Fibroblast of mammary gland (primary cell): ENCODE measurements at places on chromosomes 3 and 15.

DNA sequence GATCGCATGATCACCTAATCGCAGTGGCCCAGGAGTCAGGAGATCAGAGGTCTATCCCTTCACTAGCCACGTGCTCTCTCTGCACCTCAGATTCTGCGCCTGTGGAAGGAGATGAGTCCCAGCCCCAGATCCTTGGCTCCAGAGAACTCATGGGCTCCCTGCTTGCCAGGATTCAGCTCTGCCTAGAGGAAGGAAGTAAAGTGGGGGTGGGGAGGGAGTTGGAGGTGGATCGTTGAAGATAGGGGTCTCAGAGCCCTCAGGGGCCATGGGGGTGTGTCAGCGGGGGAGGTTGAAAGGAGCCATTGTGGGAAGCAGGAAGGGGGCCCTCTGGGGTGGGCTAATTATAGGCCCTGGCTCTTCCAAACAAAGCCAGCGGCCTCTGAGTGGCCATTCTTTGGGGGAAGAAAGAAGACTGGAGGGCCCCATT lies 11.3 kb upstream of the STRA6 start:
- DNase-seq: no peak

- peak; percentile 77 for DNase-seq
These were observed 14.7 kb downstream of the EDEM1 start for GRCh38 chr3:5202222-5202621.

- DNase-seq: no peak
These were observed 80.1 kb upstream of the EIF1B start for GRCh38 chr3:40229386-40229785.

- peak; percentile 30 for DNase-seq
These were observed 146.8 kb downstream of the FAM43A start for GRCh38 chr3:194832346-194833104.

- peak; percentile 85 for DNase-seq
These were observed at the start of gene PDIA5 for GRCh38 chr3:123066896-123067688. TSS of gene PDIA5 (plus strand) at chr3:123067025. CDS start at chr3:123067165, 140 bp downstream.

- DNase-seq: peak; percentile 89
These were observed 1163.5 kb downstream of the ROBO1 start for GRCh38 chr3:78604341-78604740.

- peak; percentile 22 for DNase-seq
These were observed 188.3 kb downstream of the IL5RA start for GRCh38 chr3:2921903-2922302.

DNA sequence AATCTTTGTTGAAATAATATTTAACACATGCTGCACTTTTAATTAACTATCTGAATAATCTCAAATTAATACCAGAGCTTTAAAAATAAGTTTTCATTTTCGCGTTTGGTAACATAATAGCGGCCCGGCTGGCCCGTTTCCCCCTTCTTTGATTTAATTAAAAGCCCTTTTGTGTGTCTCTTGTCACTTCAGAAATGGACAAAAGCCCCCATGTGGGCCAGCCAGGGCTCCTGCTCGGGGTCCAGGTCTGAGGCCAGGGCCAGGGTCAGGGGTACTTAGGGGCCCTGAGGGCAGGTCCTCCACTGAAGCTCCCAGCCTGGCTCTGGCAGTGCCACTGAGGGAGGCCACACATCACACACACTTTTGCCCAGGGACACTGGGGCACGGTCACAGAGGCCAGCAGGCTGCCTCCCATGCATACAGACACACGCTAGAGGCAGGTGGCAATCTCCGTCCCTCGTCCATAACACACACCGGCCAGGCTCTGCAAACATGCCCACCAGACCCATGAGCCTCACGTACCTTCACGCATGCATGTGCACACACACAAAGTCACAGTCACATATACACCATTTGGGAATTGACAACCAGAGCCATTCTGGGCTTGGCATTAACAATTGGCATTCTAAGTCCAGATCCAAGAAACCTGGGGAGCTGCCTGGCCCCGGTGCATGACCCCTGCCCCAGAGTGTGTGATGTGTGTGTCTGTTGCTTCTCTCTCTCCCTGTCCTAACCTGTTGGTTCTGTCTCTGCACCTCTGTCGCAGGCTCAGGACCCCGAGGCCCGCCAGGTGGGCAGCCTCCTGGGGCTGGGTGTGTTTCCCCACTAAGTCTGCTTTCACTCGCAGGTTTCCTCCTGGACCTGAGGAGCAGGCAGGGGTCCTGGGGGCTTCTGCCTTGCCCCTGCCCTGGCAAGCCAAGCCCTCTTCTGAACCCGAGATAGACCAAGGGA lies 38.5 kb downstream of the DNAJB8 start:
- DNase-seq: no peak

- DNase-seq: no peak
These were observed 6.0 kb downstream of the ISL2 start for GRCh38 chr15:76342382-76343201.

- DNase-seq: peak; percentile 94
These were observed 71.5 kb downstream of the SSR3 start for GRCh38 chr3:156483426-156483825.

DNA sequence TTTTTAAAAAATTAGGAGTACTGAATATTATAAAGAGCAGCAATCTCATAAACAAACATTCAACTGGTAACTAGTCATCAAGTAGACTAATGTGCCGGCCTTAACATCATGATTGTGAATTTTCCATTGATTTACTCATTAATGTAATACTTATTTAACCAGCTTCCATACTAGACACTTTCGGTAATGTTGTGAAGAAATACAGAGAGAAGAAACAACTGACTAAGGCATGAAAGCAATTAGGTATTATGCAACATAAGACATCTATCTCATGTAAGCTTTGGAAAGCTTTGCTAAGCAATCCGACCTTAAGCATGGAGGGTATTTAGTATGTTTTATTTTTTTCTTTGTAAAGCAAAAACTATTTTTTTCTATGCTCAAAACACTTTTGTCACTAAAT lies 108.0 kb downstream of the IL1RAP start:
- DNase-seq: peak; percentile 26

- DNase-seq: no peak
These were observed 1190.0 kb upstream of the ALCAM start for GRCh38 chr3:104176706-104177105.

GRCh38 chr15:61582092-61582491 lies 353.0 kb upstream of the RORA start:
- no peak for DNase-seq

DNA sequence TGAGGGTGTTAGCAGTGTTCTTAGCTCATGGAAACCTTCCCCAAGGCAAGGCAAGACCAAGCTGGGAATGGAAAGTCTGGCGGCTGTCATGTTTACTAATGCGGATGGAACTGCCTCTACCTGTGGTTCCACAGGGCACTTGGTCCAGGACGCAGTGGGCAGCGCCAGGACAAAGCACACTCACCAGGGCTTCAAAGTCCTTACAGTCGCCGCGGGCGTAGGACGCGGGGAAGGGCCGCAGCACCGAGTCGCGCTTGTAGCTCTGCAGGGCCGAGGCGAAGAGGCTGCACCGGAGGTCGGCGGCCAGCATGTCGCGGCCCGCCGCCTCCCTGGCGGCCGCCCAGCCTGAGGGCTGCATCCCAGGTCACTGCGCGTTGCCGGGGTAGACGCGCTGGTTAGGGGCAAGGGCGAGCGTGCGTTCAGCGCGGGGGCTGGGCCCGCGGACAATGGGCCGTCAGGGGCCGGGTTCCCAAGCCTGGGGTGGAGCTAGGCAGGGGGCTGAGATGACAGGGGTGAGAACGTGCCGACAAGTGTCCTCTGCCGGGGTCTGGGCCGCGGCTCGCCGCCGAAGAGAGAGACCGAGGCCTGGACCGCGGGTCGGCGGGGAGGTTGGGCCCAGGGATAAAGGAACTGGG lies 497 bp downstream of the PARP16 start:
- DNase-seq: no peak

DNA sequence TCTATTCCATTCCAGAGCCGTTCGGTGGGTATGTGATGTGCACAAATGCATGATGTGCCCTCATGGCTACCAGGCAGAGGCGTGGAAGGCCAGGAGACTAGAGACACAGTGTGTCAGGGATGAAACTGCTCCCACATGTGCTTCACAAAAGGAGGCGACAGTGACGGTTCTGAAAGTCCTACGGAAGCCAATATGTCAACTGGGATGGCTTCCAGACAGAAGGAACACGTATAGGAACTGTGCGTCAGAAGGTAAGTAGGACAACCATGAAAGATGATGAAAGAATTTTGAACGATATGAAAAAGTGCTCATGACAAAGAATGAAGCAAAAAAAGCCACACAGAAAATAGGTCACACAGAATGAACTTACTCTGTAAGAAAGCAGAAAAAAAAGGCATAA lies 34.1 kb downstream of the GLB1 start:
- DNase-seq: peak; percentile 21

GRCh38 chr3:9316881-9317361 lies 45.9 kb upstream of the THUMPD3 start:
- peak; percentile 35 for DNase-seq

- no peak for DNase-seq
These were observed 16.0 kb downstream of the ARMC8 start for GRCh38 chr3:138202945-138203701.

- DNase-seq: no peak
These were observed 17.1 kb downstream of the IQCB1 start for GRCh38 chr3:121817753-121818152.

- DNase-seq: no peak
These were observed 216.6 kb upstream of the UMPS start for GRCh38 chr3:124513610-124513997.

- DNase-seq: no peak
These were observed 25.7 kb downstream of the TKT start for GRCh38 chr3:53230041-53230621.

GRCh38 chr15:64121614-64122013 lies 25.8 kb downstream of the SNX1 start:
- no peak for DNase-seq

DNA sequence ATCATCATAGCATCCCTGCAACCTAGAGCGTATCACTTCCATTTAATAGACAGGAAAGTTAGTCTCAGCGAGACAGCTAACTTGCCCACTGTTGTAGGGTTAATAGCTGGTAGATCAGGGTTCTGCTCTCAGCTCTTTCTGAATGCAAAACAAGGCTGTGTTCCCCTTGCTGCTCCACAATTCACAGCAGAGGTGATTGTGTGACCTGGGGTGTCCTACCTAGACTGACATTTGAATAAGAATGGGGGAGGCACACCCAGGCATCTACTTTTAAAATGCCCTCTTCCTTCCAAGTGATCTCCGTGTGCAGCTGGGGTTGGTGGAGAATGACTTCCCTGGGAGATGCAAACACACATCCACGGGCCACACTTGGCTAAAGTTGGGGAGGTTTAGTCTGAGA lies 43.0 kb upstream of the CACNA2D3 start:
- no peak for DNase-seq

- DNase-seq: peak; percentile 94
These were observed 12.5 kb downstream of the DPH6 start for GRCh38 chr15:35533130-35534110.

- no peak for DNase-seq
These were observed 366.7 kb downstream of the MAGI1 start for GRCh38 chr3:65672061-65672460.

GRCh38 chr15:32003558-32003957 lies 26.8 kb upstream of the CHRNA7 start:
- DNase-seq: no peak

DNA sequence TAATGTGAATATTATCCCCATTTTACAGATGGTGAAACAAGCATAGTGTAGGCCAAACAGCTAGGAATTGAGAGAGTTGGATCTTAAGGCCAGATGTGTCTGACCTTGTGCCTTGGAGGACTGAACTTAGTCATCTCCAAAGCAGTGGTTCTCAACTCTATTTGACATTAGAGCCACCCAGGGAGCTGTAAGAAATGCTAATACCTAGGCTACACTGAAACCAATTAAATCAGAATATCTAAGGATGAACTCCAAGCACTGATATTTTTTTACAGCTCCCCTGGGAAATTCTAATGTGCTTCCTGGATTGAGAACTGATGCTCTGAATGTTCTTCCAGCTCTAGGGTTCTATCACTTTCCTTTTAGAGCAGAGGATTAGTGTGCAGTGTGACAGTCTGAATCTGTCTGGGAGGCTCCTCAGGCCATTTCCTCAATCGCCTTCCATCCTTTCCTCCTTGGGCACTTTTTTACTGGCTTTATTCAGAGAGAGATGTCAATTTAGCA lies 32.3 kb downstream of the POLR2M start:
- peak; percentile 11 for DNase-seq

DNA sequence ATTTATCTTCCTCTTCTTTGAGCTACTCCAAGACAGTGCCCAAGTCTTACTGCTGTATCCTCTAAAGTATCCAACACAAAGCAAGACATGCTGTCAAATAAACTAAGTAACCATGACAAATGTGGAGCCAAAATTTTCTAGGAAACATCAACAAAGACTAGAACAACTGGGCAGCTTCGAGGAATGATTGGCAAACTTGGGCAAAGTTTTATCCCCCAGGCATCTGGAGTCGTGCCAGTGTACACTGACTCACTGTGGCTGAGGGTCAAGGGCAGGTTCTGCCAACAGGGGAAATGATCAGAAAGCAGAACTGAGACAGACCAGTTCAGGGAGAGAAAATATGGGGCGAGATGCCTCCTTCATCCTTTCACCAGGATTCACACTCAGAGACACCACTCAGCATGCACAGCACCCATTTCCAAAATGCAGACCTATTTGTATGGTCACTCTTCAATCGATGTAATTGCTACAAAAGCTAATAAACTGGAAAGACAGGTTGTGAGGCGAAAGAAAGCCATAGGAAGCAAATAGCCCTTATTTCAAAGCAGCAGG lies 65.8 kb downstream of the MB21D2 start:
- peak; percentile 76 for DNase-seq

- DNase-seq: peak; percentile 74
These were observed 104.2 kb upstream of the RAD18 start for GRCh38 chr3:9067352-9067975.

DNA sequence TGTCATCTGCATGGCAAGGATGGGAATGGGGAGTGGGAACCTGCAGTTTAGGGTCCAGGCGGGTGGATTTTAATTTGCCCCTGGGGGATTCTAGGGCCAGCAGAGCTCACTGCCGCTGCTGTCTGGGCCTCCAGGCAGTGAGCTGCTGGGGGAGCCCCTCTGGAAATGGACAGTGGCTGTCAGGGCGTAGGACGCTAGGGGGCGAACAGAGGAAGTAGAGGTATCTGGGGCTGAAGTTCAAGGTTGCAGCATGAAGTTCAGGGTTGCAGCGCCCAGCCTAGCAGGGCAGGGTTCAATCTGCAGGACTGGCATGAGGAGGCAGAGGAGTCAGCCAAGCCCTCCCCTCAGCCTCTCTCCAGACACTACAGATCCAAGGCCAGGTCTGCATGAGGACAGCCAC lies 49.5 kb downstream of the APBA2 start:
- no peak for DNase-seq

- DNase-seq: no peak
These were observed 31.5 kb downstream of the SEC22C start for GRCh38 chr3:42550250-42550649.
